Spinal cord (tissue), 10 donors: ENCODE measurements at places on chromosomes 1 and 21. TPM values are rescaled to one million over a fixed set of nuclear protein-coding genes. Genes with fewer than 3 reads are reported as not detected.

DNA sequence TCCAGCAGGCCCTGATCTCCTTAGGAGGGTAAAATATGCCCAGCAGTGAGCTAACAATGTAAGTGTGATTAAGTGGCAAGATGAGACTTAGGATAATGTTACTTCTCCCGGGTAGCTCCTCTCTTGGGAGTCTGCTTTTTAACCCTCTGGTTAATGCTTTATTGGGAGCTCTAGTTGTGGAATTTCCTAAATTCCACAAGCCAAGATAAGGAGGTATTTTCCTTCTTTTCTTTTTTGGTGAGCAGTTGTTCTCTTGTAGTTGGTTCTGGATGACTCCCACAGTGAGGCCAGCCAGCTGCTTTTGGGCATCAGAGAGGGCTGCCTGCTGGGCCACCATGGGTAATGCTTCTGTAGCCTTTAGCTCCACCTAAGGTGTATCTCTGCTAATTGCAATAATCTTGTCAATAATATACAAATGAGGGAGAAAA is 19.3 kb downstream of the C1orf52 start:
- no peak for DNase-seq

- DNase-seq: no peak
Observed at GRCh38 chr1:39655578-39656268, 16.2 kb downstream of the NT5C1A start.

DNA sequence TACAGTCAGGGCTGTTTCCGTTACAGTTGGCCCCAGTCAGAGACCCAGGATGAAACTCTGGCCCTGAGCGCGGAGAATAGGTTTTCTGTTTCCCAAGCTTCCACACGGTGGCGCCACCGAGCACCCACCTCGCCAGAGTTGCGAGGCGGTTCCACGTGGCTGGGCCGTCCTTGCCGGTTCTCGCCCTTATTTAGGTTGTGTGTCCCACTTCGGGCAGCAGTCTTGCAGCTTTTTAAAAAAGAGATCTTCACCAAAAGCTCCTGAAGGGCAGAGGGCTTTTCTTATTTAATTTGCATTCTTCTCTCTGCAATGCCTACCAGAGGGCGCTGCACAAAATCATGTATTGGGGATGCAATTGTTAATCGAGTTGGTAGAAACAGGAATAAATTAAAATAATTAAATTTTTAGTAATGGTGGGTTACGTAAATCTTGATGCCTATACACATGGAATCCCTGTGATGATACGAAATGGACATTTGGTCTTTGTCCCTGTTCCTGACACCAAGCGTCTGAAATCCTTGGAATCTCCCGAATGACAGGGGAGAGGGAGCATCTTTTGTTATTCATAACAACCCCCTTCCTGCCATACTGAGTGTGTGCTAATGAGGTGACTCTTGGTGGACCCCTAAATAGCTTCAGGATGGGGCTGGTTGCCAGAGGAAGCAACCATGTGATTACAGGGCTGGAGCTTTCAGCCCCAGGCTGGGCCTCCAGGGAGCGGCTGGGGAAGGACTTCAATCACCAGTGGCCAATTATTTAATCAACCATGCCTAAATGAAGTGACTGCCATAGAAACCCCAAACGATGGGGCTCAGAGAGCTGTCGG is 5.6 kb upstream of the S100A7 start:
- DNase-seq: no peak

DNA sequence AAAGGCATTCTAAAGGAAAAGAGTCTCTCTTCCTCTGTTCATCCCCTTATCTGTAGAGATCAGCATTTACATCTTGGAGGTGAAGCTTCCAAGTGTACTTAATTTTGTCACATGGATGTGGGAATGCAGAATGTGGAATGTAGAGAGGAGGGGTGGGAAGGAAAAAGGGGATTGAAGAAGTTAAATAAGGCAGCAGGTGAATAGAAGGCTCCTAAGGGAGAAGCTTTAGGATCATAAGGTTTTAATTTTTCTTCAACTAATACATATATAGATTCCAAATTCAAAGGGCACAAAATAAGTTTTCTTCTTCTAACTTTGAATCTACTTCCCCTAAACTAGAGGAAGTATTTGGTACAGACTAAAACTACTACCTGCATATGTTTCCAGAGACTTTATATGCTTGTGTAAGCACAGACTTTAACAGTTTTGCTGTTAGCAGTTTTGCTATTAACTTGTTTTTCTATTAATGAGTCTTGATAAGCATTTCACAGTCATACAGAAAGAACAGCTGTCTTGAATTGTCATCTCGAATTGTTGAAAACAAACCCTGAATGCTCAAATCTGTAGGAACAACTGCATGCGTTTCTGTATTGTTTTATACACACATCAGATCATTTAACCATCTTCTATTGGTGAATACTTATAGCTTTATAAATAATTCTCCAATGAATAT is 12.7 kb downstream of the TENT5C start:
- DNase-seq: no peak

The KIF14 gene
- total RNA-seq: 4.4 TPM

The SNX7 gene
- 31.8 TPM for total RNA-seq

The NUDT4B gene
- total RNA-seq: 3.3 TPM

The KRTAP23-1 gene
- total RNA-seq: not detected

The LEMD1 gene
- 2.4 TPM for total RNA-seq
